ENCODE measurements at places on chromosomes 11 and 22. TPM values are rescaled to one million over a fixed set of nuclear protein-coding genes. Genes with fewer than 3 reads are reported as not detected.
A peak's percentile ranks its signal among the peaks of the same experiment; 100 is the strongest.

Gene MUC6
- not detected for total RNA-seq

GRCh38 chr22:41048791-41049717, 43.3 kb upstream of the EP300 start:
- DNase-seq: peak; percentile 13

DNA sequence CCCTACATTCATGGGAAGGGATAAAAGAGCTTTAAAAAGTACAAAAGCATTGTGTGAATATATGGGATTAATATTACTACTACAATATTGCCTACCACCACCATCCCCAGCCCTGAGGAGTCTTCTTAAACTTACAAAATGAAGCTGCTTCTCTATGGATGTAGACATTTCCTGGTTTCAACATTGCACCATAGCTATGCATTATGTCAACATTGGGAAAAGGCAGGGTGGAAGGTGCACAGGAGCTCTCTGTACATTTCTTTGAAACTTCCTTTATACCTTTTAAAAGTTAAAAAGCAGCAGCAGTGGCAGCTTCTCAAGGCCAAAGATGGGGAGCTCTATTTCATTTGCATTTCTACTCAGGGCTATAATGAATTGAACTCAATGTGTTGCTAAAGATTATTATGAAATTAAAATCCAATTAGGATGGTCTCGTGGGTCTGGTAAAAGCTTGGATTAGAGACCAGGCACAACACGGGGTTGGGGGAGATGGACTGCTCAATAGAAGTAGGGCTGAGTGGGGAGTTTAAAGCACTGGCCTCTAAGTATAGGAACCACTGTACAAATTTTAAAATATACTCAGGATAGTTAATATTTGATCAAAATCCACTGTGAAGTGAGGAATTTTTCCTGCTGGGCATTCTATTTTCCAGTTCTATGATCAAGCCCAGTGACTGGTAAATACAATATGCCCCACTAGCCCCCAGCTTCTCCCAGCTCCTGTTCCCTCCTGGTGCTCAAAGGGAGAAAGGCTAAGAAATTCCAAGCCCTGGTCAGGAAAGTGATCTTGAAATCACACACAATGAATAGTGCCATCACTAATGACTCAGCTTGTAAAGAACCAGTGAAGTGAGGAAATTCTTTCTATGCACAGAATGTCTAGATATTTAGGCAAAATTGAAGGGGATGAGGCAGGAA, 362.7 kb upstream of the CCDC90B start:
- no peak for DNase-seq

DNA sequence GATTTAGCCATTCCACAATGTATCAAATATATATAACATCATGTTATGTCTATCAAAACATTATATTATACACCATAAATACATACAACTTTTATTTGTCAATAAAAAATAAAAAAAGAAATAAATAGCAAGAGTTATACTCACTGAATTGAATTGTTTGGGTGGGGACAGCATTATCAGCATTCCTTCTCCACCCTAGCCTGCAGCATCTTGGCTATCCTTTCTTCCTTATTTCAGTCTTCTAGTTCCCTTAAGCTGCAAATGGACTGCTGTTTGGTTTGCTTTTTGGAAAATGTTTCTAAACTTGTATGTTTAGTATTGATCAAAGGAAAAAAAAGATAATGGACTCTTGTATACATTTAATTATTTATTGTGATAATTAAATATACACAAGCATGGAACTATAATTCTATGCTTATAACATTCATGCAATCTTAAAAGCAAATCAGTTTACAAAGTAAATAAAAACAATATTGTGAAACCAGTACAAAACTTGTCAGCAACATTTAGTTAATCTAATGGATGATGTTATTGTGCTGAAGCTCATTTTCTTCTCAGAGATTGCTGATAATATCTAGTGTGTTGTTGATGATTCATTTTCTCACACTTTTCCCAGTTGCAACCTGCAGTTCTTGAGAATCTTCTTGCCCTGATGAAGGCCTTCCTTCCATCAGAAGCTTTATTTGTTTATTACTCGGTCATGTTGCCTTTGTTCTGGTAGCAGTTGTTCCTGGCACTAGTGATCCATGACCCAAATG, 5.0 kb downstream of the ARHGAP42 start:
- DNase-seq: no peak

DNA sequence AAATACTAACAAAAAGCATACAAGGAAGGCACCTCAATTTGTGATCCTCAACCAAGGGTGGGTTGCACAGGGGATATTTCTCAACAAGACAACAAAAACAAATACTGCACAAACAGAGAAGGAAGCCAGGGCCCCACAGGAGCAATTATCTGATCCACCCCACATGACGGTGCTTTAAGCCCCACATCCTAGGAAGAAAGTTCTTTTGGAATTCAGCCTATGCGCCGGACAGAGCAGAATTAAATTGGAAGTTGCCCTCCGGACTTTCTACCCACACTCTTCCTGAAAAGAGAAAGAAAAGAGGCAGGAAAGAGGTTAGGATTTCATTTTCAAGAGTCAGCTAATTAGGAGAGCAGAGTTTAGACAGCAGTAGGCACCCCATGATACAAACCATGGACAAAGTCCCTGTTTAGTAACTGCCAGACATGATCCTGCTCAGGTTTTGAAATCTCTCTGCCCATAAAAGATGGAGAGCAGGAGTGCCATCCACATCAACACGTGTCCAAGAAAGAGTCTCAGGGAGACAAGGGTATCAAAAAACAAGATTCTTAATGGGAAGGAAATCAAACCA, 40.6 kb downstream of the OSBP start:
- DNase-seq: no peak

DNA sequence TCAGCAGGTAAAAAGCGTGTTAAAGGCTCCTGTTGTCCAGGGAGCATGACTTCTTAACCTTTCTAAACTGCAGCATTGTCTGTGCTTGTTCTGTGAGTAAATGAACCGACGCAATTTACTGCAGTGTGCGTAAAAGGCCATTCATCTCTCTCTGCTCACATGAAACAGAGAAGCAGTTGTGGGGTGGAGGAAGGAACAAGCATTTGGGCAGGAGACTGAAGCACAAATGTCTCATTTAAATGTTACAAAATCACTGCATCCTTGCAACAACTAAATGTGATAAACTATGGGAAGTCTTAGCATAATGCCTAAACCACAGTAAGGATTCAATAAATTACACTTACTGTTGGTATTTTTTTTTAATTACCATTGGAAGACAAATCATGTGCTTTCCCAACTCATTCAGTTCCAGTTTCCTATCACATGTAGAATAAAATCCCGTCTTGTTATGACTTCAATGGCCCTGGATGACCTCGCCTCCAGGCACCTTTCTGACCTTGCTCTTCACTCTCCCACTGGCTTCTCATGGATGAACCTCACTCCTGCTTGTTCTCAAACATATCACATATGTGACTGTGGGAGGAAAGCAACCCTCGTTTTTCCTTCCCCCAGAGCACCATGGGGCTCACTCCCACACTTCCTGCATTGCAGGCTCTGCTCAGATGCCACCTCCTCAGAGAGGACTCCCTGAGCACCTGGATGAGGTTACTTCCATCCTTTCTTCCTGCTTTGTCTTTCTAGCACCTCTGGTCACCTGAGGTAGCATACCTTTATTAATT, 21.6 kb upstream of the RFPL2 start:
- DNase-seq: no peak

Data from occipital lobe (tissue), 3 donors.